Activated T-cell treated with anti-CD3 and anti-CD28 coated beads, Interleukin-2, amount 50 U/mL, for 72 hours (primary cell): ENCODE measurements at places on chromosomes 2 and 18.

- no peak for DNase-seq
These were observed 76.6 kb downstream of the BAZ2B start for GRCh38 chr2:159539701-159540100.

DNA sequence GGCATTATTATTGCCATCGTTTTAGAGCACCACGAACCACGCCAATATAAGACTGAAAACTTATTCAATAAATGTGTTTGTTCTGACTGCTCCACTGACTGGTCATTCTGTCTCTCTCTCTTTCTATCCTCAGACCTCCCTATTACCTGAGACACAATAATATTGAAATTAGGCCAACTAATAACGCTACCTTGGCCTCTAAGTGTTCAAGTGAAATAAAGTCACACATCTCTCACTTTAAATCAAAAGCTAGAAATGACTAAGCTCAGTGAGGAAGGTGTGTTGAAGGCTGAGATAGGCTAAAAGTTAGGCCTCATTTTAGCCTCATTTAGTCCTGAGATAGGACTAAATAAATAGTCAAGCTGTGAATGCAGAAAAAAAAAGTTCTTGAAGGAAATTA lies 38.8 kb downstream of the G6PC2 start:
- no peak for DNase-seq

DNA sequence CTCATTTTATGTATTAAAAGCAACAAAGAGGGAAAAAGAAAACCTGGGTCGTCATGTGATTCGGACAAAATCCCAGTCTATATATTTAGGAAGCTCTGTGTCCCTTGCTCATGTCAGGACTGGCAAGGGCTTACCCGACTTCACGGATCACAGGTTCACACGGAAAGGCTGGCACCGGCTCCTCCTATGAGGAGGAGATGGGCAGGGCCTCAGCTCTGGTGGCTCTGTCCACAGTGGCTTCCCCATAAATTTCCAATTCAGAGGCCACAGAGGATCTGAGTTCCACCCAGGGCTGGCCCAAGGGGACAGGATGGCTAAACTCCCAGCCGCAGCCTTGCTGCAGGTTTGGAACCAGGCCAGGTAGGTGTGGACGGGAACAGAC lies 186.8 kb downstream of the BCL2 start:
- DNase-seq, result no peak

- no peak for DNase-seq
These were observed 423 bp upstream of the TTC27 start for GRCh38 chr2:32627441-32627813.

DNA sequence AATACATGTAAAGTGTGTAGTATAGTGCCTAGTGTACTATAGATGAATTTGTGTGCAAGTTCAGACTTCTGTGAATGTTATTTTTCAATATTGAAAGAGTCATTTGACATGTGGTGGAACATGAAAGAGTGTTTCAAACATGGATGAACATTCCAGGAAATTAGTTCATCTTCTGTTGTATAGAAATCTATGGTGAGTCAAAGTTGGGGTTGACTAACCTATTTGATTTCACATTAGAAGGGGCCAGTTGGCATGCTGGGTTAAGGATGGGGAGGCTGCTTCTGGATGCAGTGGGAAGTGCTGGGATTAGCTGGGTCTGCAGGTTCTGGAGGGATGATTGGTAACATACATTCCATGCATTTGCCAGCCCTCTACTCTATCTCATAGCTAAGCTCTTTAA lies 50.6 kb downstream of the LYPD6B start:
- no peak for DNase-seq

DNA sequence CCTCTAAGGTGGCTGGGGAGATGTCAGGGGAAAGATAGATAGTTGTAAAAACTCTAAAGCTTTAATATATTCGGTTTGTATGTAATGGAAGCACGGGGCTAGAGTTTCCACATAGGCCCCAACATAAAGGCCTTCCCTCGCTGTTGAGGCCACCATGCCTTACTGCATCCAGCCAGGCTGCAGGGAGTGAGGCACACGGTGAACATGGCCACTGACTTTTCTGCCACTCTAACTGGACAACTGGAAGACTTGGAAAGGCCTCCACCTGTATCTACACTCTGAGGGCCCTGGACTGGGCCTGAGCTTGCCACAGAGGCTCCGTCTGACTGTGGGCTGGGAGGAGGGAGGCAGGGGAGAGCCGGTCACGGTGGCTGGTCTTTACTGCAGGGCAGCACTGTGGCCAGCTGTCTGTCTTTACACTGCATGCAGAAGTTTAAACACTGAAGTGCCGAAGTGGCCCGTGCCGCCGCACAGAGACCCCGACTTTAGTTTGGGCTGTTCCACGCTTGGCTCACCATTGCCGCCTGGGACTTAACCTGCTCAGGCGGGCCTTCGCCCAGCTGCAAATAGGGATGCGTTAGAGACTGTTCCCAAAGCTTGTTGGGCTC lies 66.7 kb downstream of the EMILIN2 start:
- no peak for DNase-seq

GRCh38 chr2:17752892-17753802 lies 463 bp downstream of the SMC6 start:
- DNase-seq, result peak; percentile 52

GRCh38 chr2:208488686-208489564 lies 82.3 kb downstream of the PTH2R start:
- no peak for DNase-seq

DNA sequence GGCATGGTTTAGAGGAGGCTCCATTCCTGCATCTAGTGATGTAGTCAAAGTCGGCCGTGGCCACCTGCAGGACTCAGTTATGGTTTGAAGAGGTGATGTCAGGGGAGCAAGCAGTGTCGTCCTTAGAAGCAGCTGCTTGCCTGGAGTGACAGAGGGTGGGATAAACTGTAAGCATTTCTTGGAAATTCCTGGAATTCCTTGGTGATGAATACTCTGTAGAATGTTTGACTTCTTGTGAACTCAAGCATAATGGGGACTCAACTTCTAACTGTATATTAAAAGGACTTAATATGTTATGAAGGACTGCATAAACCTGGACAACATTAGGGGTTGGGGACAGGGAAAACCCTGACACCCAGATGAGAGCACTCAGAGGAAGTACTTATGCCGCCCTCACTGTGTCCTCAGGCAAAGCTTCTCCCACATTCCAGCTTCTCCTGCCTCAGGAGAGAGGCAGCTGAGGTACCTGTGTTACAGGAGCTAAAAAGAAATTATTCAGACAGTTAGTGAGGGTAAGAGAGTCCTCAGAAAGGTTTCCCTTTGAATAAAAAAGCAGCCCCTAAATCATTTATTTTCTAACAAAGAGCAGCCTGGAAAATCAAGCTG lies 459.9 kb upstream of the CELF4 start:
- no peak for DNase-seq

GRCh38 chr2:38685116-38685735 lies 19.3 kb downstream of the GALM start:
- no peak for DNase-seq

GRCh38 chr2:222535477-222535876 lies 111.1 kb downstream of the SGPP2 start:
- DNase-seq, result no peak

- DNase-seq, result no peak
These were observed 79.6 kb upstream of the SPOPL start for GRCh38 chr2:138421971-138422335.

DNA sequence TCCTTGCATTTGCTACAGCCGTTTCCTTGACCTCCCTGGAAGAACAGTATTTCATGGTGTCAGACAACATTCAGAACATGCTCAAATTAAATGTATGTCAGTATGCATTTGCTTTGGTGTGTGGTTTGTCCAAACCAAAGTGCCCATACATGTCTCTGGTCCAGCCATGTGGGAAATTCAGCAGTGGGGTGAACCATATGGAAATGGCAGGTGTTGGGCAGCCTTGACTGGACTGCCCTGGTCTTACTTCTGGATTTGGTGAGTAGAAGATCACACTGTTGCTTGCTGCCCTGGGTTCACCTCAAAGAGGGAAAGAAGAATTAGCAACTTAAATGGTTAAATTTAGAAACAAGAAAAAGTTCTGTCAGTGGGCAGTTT lies 84.5 kb downstream of the MSH2 start:
- no peak for DNase-seq

DNA sequence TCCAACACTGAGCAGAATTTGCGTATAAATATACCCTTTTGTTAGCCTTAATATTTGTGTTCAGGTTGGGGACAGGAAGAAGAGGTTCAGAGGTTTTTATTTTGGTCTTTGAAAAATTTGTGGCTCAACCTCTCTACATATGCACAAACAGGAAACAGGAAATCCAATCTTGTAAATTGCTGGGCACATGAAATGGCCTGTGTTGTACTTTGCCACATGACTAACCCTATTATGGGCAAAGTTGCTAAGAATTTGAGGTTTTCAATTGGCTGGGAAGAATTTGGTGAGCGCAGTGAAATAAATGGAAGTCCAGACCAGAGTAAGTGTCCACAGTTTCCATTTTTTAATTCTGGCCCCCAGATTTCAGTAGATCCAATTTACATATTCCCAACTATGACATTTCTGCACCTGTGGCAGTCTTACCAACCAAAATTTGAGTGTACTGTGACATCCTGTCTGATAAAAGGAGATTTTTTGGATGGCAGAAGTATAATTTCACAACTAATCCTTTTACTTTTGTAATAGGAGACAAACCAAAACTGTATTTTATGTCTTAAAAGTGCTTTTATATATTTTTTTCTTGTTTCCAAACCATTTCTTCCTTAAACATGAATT lies 63.6 kb downstream of the COX7A2L start:
- no peak for DNase-seq

- no peak for DNase-seq
These were observed 27.2 kb downstream of the OSBPL6 start for GRCh38 chr2:178221556-178221955.

- DNase-seq, result no peak
These were observed 44.0 kb upstream of the PDCL3 start for GRCh38 chr2:100518801-100519200.

GRCh38 chr2:128473175-128474035 lies 154.7 kb upstream of the HS6ST1 start:
- peak; percentile 64 for DNase-seq

DNA sequence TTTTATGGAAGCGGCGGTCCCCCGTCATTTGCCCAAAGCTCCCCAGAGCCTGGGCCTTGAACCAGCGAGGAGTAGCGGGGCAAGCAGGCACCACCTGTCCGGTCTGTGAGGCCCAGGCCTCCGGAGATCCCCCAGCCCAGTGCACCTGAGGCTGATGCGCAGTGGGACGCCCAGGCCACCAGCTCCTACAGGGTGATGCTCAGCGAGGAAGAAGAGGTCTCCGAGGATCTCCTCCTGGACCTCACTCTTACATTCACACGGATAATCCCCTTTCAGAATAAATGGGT lies 220.2 kb downstream of the NDUFA10 start:
- DNase-seq, result no peak

DNA sequence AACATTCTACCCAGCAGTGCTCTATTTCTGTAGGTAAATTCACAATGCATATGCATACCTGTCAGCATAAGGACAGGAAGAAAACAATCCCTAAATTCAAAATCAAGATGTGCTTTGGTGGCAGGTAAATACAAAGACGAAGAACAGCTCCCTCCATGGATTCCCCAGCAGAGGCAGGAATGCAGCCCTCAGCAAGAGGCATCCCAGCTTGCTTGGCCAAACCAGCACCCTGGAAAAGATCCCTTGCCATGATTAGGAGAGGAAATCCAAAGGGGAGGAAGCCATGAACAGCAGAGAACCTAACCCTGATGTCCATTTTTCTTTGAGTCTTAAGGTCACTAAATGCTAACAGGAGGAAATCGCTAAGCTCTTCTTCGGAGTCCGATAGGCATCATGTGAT lies 91.2 kb downstream of the KCTD1 start:
- no peak for DNase-seq

DNA sequence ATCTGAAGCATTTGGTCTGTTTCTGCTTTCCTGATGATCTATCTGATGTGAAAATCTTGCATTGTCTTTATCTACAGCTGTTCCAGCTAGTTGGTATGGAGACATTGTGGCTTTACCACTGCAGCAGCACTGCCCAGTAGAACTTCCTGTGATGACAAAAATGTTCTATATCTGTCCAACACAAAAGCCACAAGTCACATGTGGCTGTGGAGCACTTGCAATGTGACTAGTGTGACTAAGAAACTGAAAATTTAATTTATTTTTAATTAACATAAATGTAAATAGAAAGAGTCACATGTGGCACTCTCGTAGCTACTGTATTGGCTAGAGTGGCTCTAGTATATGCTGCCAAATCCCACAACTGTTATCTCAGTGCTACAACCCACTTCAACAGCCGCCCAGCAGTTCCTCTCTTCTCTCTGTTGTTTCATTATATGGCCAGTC lies 425.7 kb downstream of the SETBP1 start:
- no peak for DNase-seq

GRCh38 chr18:69261406-69261805 lies 139.3 kb upstream of the DOK6 start:
- DNase-seq, result no peak

GRCh38 chr2:188327518-188328213 lies 36.0 kb downstream of the GULP1 start:
- DNase-seq, result no peak

- no peak for DNase-seq
These were observed 269.5 kb downstream of the EIPR1 start for GRCh38 chr2:3108105-3108504.

- peak; percentile 14 for DNase-seq
These were observed 36.5 kb downstream of the SEMA4F start for GRCh38 chr2:74690571-74690970.

DNA sequence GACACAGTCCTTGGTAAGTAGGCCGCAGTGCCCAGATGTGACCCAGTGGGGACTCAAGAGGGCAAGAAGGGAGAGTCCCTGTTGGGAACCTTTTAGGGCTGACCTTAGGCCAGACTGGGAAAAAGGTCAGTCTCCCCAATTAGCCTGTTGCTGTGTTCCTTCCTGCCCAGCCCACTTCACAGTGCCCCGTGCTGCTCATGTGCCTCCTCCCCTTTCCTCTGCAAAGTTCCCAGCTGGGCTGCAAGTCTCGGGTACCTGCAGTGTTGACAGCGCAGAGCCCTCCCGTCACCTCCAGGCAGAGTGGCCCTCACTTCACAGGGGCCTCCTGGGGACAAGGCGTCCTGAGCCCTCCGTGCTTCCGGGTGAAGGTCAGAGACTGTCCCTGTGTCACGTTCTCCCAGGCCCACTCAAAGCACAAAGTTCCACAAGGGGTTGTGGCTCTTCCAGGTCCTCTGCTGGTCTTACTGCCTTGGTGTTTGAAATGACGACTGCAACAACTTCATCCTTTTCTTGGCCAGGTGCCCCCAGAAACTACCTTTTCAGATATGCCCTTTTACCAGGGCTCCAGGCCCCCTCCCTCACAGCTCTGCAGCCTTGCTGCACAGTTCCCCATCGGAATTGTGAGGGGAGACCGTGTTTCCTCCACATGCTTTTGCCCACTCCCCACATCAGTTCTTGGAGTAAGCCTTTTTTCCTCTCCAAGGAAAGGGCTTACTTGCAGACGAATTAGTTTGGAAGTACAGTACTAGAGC lies 225.8 kb downstream of the ALPK2 start:
- no peak for DNase-seq

GRCh38 chr18:23291456-23292205 lies 156.3 kb downstream of the CABLES1 start:
- DNase-seq, result no peak

- DNase-seq, result no peak
These were observed 892.5 kb upstream of the LRRTM1 start for GRCh38 chr2:81196933-81197628.

GRCh38 chr18:79108549-79109215 lies 39.5 kb downstream of the ATP9B start:
- no peak for DNase-seq

- peak; percentile 21 for DNase-seq
These were observed 632.4 kb downstream of the NYAP2 start for GRCh38 chr2:226031647-226032501.
